ENCODE measurements at places on chromosomes 6 and 20.

- no peak for DNase-seq
Measured at GRCh38 chr6:153023977-153024708, 21.6 kb upstream of the MTRF1L start.

DNA sequence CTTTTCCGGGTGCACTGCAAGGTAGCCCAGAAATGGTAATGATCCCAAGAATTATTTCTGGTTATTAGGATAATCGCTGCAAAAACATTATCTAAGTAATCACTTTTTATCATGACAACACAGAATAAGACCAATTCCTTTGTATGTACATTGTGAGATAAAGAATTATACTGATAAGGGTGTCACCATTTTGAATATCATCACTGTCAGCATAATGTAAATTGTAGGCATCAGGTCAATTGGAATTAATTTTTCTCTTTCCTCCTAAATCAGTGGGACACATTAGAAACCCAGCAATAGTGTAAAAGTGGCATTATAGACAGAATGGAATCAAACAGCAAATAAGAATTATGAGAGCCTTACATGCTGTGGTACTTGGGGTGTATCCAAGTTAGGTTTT lies 183.1 kb upstream of the SCGN start:
- DNase-seq = no peak

DNA sequence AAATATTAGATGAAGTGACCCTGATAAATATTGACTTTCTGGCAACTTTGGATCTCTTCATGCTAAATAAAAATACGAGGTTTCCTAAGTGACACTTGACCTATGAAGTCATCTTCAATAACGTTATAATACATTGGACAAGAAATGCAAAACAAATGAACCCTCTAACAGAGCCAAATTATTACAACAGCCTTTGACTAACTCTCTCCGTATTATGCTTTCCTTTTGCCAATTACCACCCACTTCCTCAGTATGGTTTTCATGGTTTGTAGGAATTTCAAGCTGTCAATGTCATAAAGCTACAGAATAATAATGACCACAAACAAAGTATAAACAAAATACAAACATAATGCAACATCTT lies 210.5 kb downstream of the MOXD1 start:
- DNase-seq = no peak

- no peak for DNase-seq
Measured at GRCh38 chr20:12963416-12963815, 45.4 kb upstream of the SPTLC3 start.

- DNase-seq = no peak
Measured at GRCh38 chr6:125002406-125002741, 40.1 kb downstream of the RNF217 start.

GRCh38 chr6:141033101-141033500 lies 1099.6 kb upstream of the GJE1 start:
- no peak for DNase-seq

DNA sequence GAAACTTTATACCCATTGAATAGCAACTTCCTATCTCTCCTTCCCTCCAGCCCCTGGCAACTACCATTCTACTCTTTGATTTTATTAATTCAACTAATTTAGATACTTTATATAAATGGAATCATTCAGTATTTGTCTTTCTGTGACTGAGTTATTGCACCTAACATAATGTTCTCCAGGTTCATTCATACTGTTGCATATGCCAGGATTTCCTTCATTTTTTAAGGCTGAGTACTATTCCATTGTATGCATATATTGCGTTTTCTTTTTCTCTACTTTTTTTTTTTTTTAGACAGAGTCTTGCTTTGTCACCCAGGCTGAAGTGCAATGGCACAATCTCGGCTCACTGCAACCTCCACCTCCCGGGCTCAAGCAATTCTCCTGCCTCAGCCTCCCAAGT lies 49.5 kb upstream of the BEND6 start:
- DNase-seq = no peak

DNA sequence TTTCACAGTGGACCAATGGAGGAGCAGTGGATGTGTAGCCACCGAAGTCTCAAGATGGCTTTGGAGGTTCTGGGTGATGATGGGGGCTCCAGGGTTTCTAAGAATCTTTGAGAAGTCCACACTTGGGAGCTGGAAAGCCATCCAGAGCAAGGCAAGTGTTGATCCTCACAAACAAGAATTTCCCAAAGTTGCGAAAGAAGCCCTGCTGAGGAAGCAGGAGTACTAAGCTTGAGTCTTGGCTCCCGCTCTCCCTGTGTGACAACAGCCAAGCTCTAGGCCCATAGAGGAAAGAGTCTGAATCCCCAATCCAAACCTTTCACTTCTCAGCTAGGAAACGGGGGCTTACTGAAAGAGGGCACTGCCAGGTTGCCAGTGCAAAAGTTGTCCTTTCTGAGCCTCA lies 106.0 kb downstream of the EDN3 start:
- no peak for DNase-seq

DNA sequence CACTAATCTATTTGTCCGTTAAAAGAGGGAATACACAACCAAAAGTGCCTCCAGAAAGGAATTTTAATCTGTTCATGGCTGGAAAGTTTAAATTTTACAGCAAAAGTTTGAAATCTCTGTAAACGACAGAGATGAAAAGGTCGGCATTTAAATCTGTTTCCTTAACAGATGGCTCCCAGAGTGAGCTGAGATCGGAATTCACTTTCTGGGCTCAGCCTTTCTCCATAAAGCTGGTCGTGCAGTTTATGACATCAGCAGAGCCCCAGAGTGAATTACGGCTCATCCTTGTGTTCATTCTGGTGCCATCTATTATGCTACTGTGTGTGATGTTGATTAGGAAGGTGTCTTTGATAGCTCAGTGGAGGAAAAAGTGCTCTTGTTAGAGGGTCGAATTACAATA lies 117.6 kb upstream of the ZFP64 start:
- no peak for DNase-seq

DNA sequence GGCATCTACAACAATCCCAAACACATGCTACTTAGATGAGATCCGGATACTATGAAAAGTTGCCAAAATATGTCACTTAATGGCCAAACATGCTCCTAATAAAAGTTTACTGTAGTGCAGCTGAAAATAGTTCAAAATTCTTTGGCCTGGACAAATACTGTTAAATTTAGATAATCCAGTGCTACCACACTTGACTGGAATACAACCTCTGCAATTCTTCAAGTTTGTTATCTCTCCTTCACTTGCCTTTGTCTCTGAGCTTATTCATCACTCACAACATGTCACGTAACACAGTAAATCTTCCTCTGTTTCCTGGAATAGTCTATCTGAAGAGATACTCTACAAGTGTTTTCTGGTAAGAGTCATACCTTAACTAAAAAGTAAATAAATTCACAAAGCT lies 10.5 kb upstream of the PLN start:
- no peak for DNase-seq

DNA sequence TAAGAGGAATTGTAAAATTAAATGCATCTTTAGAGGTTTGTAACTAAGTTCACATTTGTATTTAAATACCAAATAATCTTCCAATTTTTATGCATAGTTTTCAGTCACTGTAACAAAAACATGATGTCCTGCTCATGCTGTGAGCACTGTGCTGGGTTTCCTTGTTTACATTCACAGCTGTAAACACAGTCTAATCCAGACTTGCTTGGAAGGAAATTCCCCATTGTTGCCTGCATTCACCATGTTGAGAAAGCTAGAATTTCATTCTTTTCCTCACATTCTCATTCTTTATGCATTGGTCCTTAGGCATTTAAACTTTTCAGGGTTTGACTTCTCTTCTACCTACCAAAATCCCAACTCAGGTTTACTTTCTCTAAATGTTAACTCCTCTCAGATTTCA lies 242.0 kb upstream of the TBX18 start:
- DNase-seq = no peak

GRCh38 chr6:107809966-107810365 lies 14.1 kb downstream of the SCML4 start:
- no peak for DNase-seq

GRCh38 chr20:55417836-55418235 lies 587.5 kb downstream of the CBLN4 start:
- no peak for DNase-seq

All from activated CD4-positive, CD25-positive, alpha-beta regulatory T cell (primary cell).